Testis (tissue), 5 donors: ENCODE measurements at places on chromosomes 12 and 14. TPM values are rescaled to one million over a fixed set of nuclear protein-coding genes. Genes with fewer than 3 reads are reported as not detected.

- no peak overlapping the region for H3K4me3 ChIP-seq
- DNase-seq = no peak
- no peaks in the 10 kb centered on the region for H3K4me1 ChIP-seq
- H3K36me3 ChIP-seq = no peaks in the 10 kb centered on the region
- no peaks in the 10 kb centered on the region for H3K27me3 ChIP-seq
- no peak overlapping the region for H3K27ac ChIP-seq
Measured at GRCh38 chr14:45145214-45145613, 9.5 kb downstream of the FANCM start.

GRCh38 chr12:102958073-102958829 is 777 bp downstream of the ASCL1 start:
- H3K27me3 ChIP-seq = no peaks in the 10 kb centered on the region
- H3K36me3 ChIP-seq = no peaks in the 10 kb centered on the region
- DNase-seq = peak; percentile 54
- no peak overlapping the region for H3K27ac ChIP-seq
- peaks cover 5% of the 10 kb centered on the region for H3K4me1 ChIP-seq

GRCh38 chr12:27705263-27705662 is 5.4 kb upstream of the MRPS35 start:
- H3K36me3 ChIP-seq = no peaks in the 10 kb centered on the region
- DNase-seq = no peak
- no peaks in the 10 kb centered on the region for H3K4me1 ChIP-seq

- H3K4me1 ChIP-seq = peaks cover 42% of the 10 kb centered on the region
- no peaks in the 10 kb centered on the region for H3K36me3 ChIP-seq
- no peak overlapping the region for H3K4me3 ChIP-seq
- no peaks in the 10 kb centered on the region for H3K27me3 ChIP-seq
Measured at GRCh38 chr12:124411281-124411878, 116.5 kb downstream of the RFLNA start.

GRCh38 chr12:8870586-8870985 is 43.7 kb upstream of the PHC1 start:
- peak overlapping the region; percentile 68 for H3K27ac ChIP-seq
- H3K27me3 ChIP-seq = no peaks in the 10 kb centered on the region
- H3K4me3 ChIP-seq = no peak overlapping the region
- peaks cover 5% of the 10 kb centered on the region for H3K4me1 ChIP-seq

- no peak overlapping the region for H3K27ac ChIP-seq
- H3K4me3 ChIP-seq = peak overlapping the region; percentile 42
- H3K36me3 ChIP-seq = no peaks in the 10 kb centered on the region
- H3K4me1 ChIP-seq = no peaks in the 10 kb centered on the region
Measured at GRCh38 chr12:58087423-58088127, 146.2 kb downstream of the ATP23 start.

GRCh38 chr12:22289250-22289649 is 45.3 kb downstream of the ST8SIA1 start:
- no peaks in the 10 kb centered on the region for H3K4me1 ChIP-seq
- H3K27ac ChIP-seq = no peak overlapping the region
- no peaks in the 10 kb centered on the region for H3K36me3 ChIP-seq
- no peaks in the 10 kb centered on the region for H3K27me3 ChIP-seq

- no peak overlapping the region for H3K27ac ChIP-seq
- no peaks in the 10 kb centered on the region for H3K27me3 ChIP-seq
- no peak overlapping the region for H3K4me3 ChIP-seq
- H3K4me1 ChIP-seq = no peaks in the 10 kb centered on the region
- DNase-seq = no peak
Measured at GRCh38 chr14:58189176-58189575, 10.8 kb upstream of the ACTR10 start.

- no peaks in the 10 kb centered on the region for H3K36me3 ChIP-seq
- no peak for DNase-seq
- no peak overlapping the region for H3K4me3 ChIP-seq
- H3K4me1 ChIP-seq = peaks cover 8% of the 10 kb centered on the region
Measured at GRCh38 chr12:12212769-12213168, 54.1 kb downstream of the LRP6 start.

GRCh38 chr14:75539561-75540478 is 17.6 kb downstream of the BATF start:
- DNase-seq = no peak
- H3K27me3 ChIP-seq = no peaks in the 10 kb centered on the region
- H3K36me3 ChIP-seq = no peaks in the 10 kb centered on the region

DNA sequence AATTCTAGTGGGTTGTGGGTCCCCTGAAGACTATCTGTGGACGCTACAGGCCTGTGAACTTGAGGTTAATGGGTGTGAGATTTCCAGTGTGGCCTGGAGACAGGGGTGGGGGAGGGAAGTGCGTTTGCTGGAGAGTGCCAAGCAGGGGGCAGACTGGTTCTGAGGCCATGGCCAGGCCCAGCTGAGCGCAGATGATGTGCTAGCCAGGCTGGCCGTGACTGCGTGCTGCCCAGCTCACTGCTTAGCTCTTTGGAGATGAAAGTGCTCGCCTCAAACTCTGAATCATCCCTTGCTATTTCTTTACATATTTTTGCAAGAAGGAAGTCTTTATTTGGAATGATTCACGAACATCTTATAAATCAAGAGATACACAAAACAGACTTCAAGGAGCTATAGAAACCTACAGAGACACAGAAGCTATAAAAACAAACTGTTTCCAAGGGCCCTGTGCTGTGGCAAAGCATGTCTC is 75.2 kb upstream of the PLEKHG3 start:
- no peaks in the 10 kb centered on the region for H3K4me1 ChIP-seq
- H3K27me3 ChIP-seq = no peaks in the 10 kb centered on the region
- H3K4me3 ChIP-seq = no peak overlapping the region
- H3K27ac ChIP-seq = no peak overlapping the region

DNA sequence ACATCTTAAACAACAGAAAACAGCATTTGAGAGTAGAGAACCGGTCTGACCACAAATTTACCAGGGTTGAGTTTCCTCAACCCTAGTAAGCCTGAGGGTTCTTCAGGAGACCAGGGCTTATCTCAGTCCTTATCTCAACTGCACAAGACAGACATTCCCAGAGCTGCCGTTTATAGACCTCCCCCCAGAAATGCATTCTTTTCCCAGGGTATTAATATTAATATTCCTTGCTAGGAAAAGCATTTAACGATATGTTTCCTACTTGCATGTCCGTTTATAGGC is 12.3 kb downstream of the TMEM117 start:
- no peak overlapping the region for H3K4me3 ChIP-seq
- H3K27me3 ChIP-seq = no peaks in the 10 kb centered on the region
- H3K36me3 ChIP-seq = no peaks in the 10 kb centered on the region

DNA sequence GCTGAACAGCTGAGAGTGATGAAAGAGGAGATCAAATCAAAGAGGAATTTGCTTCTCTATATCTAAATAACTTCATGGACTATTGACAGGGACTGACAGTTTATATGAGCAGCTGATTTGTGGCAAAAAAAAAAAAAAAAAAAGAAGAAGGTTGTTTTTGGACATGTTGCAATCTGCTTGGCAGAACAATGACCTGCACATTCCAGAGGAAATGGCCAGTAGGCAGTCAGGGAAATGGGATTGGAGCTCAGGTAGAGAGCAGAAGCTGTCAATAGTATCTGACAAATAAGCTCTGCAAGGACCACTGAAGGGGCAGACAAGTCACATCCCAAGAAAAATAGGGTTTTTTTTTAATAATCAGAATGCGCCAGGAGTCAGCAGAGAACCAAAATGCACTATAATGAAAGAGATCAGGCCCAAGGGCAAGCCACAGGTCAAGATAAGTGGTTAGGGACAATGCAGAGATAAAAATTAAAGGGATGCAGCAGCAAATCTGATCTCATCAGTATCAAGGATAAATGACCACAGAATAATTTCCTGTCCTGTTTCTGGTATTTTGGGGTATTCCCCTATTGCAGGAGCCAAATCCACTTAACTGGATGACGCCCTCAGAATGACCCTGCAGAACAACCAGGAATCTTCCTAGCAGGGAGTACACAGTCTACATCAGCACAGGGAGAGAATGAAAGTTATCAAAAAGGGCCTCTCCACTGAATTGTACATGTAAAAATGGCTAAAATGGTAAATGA is 22.6 kb upstream of the DUSP16 start:
- DNase-seq = no peak
- no peak overlapping the region for H3K27ac ChIP-seq
- no peak overlapping the region for H3K4me3 ChIP-seq
- H3K4me1 ChIP-seq = peaks cover 5% of the 10 kb centered on the region
- no peaks in the 10 kb centered on the region for H3K27me3 ChIP-seq
- H3K36me3 ChIP-seq = no peaks in the 10 kb centered on the region

DNA sequence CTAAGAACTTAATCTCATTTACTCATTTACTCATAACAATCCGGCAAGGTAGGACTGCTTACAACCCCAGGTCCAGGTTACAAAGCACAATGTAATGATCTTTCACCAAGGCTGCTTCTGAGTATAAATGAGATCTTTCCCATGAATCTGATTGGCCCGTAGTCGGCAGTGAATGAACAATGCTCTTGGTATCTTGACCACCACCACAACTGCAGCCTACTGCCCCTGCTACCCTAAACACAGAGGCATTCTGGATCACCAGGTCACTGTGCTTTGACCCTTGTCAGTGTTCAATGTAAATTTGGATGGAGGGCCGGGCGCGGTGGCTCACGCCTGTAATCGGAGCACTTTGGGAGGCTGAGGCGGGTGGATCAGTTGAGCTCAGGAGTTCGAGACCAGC is 15.9 kb downstream of the FAM181A start:
- H3K4me3 ChIP-seq = no peak overlapping the region
- no peak for DNase-seq
- no peaks in the 10 kb centered on the region for H3K36me3 ChIP-seq
- no peaks in the 10 kb centered on the region for H3K4me1 ChIP-seq
- H3K27me3 ChIP-seq = no peaks in the 10 kb centered on the region

DNA sequence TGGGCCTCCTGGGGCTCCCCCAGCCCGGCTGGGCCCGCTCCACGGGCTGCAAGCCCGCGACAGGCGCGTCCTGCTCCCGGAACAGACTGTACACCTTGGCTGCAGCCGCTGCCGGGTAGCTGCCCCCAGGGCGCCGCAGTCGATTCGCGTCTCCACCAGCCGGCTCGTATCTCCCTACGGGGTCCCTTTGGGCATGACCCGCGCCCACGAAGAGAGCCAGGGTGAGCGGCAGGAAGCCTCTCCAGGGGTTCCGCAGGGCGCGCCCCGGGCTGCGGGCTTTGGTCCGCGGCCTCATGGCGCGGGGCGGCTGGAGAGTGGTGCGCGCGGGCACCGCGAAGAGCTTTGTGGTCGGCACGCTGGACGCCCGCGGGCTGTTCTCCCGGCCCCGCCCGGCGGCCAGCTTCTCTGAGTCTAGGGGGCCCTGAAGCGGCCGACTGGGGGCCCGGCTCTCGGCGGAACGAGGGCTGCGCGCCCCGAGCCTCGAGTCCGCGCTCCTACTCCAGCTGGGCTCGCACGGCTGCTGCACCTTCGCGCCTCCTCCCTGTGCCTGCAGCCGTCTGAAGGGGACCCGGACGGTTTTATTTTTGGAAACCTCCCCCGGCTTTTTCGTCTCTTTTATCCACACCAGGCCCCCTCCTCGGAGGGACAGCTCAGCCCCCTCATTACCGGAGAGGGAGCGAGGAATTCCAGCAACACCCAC is at the start of gene LTBP2:
Gene LTBP2 (minus strand): TSS at position 588 of the 700 bp plus-strand sequence. CDS start 293 bp downstream, at position 295.
- H3K27me3 ChIP-seq = no peaks in the 10 kb centered on the region
- peak within 1 kb of the TSS; percentile 68 for H3K4me3 ChIP-seq
- no peak within 1 kb of the TSS for H3K27ac ChIP-seq
- no peaks in the 10 kb centered on the region for H3K36me3 ChIP-seq
- H3K4me1 ChIP-seq = peaks cover 3% of the 10 kb centered on the region

GRCh38 chr12:96436366-96437170 is 36.3 kb upstream of the CDK17 start:
- H3K4me1 ChIP-seq = no peaks in the 10 kb centered on the region
- H3K4me3 ChIP-seq = no peak overlapping the region
- H3K27me3 ChIP-seq = no peaks in the 10 kb centered on the region
- DNase-seq = no peak

DNA sequence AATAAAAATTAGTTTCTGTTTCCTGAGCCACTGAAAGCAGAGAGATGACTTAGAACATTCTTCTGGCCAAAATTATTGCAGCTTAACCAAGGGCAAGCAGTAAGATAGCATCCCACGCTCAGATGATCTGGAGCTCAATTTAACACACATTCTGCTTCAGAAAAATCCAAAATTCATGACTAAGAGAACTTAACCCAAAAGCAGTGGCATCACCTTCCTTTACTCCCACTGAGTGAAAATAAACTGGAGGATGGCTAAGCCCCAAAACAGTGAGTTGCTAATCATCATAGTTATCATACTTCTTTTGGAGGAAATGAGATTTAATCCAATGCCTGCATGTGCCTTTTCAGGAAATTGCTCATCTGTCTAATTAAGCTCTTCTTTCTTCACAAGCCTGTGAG is 195.4 kb downstream of the DUSP6 start:
- H3K4me3 ChIP-seq = no peak overlapping the region
- H3K27me3 ChIP-seq = no peaks in the 10 kb centered on the region
- no peaks in the 10 kb centered on the region for H3K4me1 ChIP-seq
- H3K36me3 ChIP-seq = no peaks in the 10 kb centered on the region

GRCh38 chr14:39381366-39381765 is 50.9 kb downstream of the FBXO33 start:
- no peak for DNase-seq
- H3K27ac ChIP-seq = no peak overlapping the region
- H3K36me3 ChIP-seq = no peaks in the 10 kb centered on the region
- no peaks in the 10 kb centered on the region for H3K27me3 ChIP-seq
- no peak overlapping the region for H3K4me3 ChIP-seq

- H3K4me3 ChIP-seq = peak overlapping the region; percentile 75
- H3K27me3 ChIP-seq = no peaks in the 10 kb centered on the region
- peak; percentile 56 for DNase-seq
- peaks cover 14% of the 10 kb centered on the region for H3K4me1 ChIP-seq
- peak overlapping the region; percentile 70 for H3K27ac ChIP-seq
- no peaks in the 10 kb centered on the region for H3K36me3 ChIP-seq
Measured at GRCh38 chr14:89617481-89618329, 200.7 kb upstream of the FOXN3 start.

DNA sequence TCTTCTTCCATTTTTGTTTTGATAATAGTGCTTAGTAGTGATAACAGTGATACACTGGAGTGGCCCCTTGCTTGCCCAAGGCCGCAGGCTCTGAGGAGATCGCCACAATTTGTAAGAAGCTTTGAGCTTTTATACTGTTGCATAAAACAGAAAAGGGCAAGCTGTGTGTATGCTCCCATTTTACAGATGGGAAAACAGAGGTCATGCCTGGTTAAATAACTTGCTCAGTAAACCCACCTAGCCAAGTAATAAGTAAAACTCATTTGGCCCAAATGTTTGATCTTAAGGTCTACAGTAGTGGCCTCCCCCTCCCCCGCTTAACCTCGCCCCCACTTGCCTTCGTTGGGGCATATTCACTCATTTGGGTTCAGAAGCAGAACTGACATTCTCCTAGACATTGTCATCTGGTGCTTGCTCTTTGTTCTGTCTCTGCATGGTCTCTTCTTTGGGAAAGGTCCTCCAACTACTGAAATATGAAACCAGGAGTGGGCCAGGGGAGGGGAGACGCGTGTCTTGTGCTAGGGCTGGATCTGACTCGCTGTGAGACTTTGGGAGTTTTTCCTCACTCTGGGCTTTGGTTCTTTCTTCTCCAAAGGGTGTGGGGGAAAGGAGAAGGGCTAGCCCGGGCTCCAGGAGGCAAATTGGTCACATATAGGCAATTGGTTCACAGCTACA is 88.1 kb downstream of the PAPOLA start:
- no peaks in the 10 kb centered on the region for H3K36me3 ChIP-seq
- H3K27me3 ChIP-seq = no peaks in the 10 kb centered on the region
- H3K27ac ChIP-seq = no peak overlapping the region
- H3K4me3 ChIP-seq = no peak overlapping the region
- no peak for DNase-seq
- peaks cover 3% of the 10 kb centered on the region for H3K4me1 ChIP-seq

Gene ACACB
- 61.6 TPM for total RNA-seq

Gene DIO2
- 3.8 TPM for total RNA-seq

Gene DLK1
- total RNA-seq = 109 TPM

Gene CHGA
- total RNA-seq = 191 TPM

Gene PPP4R4
- 24.3 TPM for total RNA-seq

Gene TIGAR
- total RNA-seq = 14.6 TPM

Gene SYCP3
- total RNA-seq = 69.4 TPM

Gene APOF
- not detected for total RNA-seq

Gene KCNC2
- not detected for total RNA-seq

Gene TMEM121
- 3.7 TPM for total RNA-seq
